ENCODE measurements at places on chromosomes 2 and 18.

GRCh38 chr18:65363911-65364632 lies 386.7 kb upstream of the CDH7 start:
- no peak for DNase-seq

GRCh38 chr2:57527685-57528084 lies 518.9 kb upstream of the VRK2 start:
- DNase-seq = no peak

DNA sequence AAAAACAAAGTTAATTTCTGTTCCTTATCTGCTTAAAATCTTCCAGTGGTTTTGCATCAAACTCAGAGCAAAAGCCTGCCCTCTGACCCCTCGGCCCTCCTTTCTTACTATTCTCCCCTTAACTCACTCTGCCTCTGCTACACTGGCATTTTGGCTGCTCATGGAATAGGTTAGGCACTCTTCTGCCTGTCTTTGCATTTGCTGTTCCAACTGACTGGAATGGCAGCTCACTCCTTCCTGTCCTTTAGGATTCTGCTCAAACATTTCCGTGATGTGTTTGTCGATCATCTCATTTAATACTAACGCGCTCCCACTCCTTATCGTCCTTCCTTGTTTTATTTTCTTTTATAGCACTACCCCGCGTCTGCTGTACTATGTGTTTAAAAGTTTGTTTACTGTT lies 815 bp downstream of the CEBPZ start:
- no peak for DNase-seq

DNA sequence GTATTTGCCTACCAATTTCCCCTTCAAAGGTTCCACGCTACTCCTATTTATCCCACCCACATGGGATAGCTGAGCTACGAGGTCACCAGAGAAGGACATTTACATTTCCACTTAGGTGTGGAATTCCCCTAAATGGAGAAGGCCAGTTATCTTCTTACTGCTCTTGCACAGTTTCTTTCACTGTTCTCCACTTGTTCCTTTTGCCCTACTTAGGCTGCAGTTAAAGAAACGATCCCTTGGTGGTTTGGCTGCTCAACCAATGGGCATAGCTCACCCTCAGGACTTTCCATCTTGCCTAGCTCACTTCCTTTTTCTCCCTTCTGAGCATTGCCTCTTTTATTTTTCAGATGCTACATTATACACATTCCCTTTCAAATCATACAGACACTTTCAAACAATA lies 11.2 kb upstream of the NABP1 start:
- no peak for DNase-seq

DNA sequence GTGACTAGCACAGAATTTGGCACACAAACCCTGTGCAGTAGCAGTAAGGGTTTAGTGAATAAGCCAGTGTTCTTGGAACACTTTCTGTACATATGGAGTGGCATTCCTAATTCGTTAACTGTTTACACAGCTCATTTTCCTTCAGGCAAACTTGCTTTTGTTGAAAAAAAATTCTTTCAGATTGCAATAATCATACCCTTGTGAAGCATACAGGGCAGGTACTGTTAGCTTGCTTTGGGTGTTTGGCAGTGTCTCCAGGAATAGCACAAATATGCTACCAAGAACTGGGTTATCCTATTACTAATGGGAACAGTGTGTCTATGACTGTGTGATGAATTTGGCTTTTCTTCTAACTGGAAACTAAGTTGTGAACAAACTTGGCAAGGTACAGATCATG lies 33.4 kb downstream of the UGP2 start:
- no peak for DNase-seq

DNA sequence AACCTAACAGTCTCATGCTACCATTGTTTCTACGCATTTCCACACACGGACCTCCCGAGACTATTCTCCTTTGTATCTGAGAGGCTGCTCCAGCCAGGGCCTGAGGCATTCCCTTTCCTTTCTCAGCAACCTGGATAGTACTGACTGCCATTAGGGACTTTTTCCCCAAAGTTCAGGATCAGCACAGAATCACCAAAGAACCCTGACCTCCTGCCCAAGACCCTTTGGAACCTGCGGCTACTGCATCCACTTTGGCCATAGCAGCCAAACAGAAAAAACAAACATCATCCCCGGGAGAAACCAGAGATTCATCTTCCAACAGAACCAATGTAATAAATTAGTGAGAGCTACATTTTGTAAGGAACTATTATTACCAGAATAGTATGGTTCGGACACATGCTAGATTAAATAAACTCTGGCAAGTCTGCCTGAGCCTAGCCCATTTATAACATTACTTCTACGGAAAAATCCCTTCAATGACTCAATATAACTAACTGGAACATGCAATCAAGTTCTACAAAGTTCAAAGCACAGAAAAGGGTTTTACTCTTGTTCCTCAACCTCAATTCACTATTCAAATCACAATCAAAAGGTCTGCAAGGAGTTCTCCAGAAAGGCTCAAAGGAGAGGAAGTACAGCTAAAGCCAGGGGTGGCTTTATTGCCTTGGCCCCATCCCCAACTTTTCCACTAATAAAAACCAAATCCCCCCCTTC lies 51.8 kb downstream of the LPIN2 start:
- DNase-seq = no peak

DNA sequence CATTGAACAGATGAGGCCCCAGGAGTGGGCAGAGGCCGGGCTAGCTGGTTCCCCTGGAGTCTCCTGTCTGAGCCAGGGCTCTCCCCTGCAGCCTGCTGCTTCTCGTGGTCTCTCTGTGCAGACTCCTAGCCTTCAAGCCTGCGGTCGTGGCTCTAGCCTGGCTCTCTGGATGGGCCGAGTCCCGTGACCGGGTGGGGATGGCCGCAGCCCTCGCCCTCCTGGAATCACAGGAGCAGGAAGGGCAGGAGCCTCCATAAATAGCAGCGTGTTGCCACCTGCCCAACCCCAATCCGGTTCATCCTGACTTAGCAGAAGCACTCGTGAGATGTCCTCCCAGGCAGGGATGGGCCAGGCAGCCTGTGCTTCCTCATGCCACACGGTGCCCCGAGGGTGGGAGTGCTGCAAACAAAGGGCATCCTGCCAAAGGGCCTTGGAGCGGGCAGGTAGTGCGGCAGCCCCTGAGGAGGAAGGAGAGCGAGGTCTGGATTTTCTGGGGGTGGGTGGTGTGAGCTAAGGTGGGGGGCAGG lies 43.9 kb downstream of the FOSL2 start:
- no peak for DNase-seq

DNA sequence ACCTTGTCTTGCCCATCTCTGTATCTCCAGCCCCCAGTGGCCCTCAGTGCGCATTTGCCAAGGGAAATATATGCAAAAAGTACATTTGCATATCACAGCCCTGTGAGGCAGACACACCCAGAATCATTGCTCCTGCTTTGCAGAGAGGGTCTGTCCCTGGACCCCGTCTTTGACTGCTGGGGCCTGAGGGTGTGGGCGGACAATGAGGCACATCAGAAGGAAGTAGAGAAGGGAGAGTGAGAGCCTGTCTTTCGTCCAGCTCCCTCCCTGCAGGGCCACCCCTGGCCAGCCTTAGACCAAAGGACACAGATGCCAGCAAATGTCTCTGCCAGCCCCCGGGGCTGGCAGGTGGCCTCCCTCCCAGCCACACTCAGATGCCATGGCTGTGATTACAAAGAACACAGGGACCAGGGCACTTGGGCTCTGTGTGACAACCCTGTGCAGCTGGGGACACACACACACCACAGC lies 516.2 kb upstream of the MYT1L start:
- no peak for DNase-seq

DNA sequence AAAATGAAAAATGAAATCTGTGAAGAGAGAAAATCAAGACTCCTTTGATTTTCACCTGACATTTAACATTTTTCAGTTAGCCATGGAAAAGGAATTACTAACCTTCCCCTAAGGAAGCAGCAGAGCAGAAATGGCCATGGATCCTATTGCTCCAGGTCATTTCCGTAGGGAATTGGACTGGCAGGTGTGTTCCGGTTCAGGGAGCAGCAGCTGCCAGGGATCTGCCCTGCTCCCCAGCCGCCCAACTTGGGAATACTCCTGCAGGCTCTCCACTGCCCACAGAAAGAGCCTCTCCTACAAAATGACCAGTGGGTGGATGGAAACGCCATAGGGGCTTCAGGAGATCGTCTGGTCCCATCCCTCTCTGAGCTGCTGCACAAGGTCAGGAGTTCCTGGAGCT lies 86.0 kb upstream of the MAPK4 start:
- DNase-seq = no peak

- no peak for DNase-seq
Observed at GRCh38 chr2:174888646-174889271, 116.4 kb downstream of the CHN1 start.

- no peak for DNase-seq
Observed at GRCh38 chr2:224310943-224311625, 90.8 kb downstream of the FAM124B start.

DNA sequence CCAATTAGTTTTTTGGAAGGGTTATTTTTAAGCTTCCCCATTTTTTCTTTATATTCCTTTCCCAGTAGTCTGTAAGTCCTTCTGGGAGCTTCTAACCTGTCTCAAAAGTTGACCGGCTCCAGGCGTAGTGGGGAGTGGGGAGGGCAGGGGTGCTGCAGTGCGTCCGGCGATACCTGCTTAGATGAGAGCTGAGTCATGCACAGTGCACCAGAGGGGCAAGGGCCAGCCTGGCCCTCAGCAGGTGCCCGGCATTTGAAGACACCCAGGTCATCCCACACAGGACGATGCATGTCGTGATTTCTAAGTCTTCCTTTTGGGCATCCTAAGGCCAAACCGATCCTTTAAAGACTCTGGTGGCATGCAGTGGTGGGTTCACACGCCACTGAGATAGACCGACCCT lies 73.4 kb downstream of the TPO start:
- DNase-seq = no peak

DNA sequence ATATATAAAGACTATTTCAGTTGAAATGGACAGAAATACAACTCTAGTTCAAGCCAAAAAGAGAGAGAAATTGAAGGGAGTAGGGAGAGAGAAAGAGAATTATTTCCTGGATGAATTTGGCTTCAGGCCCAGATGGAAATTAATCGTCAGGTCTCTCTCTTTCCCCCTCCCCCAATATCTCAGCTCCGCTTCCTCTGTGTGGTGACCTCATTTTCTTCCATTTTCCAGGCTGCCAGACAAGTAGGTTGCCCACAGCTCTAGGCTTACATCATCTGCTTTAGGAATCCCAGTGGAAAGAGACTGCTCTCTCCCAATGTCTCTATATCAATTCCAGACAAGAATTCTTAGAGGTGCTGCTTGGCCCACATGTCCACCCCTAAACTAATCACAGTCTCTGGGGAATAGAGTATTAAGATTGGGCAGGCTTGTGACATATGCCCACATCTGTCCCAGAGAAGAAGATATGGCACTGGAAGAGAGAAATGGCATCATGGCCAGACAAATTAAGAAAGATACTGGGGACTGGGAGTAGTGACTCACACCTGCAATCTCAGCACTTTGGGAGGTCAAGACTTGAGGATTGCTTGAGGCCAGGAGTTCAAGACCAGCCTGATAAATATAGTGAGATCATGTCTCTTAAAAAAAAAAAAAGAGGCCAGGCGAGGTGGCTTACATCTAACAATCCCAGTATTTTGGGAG lies 37.2 kb upstream of the CFAP36 start:
- no peak for DNase-seq

GRCh38 chr2:224930124-224930523 lies 112.1 kb downstream of the DOCK10 start:
- DNase-seq = no peak

DNA sequence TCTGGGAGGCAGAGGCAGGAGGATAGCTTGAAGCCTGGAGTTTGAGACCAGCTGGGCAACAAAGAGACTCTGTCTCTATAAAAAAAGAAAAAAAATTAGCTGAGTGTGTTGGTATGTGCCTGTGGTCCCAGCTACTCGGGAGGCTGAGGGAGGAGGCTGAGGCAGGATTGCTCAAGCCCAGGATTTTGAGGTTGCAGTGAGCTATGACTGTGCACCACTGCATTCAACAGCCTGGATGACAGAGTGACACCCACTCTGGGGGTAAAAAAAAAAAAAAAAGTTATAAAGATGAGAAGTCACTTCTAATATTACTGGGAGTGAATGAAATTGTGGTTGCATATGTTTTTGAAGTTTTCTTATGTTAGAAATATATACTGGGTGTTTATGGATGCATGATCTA lies 71.6 kb downstream of the C2orf74 start:
- no peak for DNase-seq

- no peak for DNase-seq
Observed at GRCh38 chr2:47541848-47542450, 139.0 kb downstream of the MSH2 start.

- DNase-seq = no peak
Observed at GRCh38 chr18:10057401-10057893, 143.6 kb downstream of the VAPA start.

- no peak for DNase-seq
Observed at GRCh38 chr2:191854382-191855372, 7.8 kb upstream of the CAVIN2 start.

- DNase-seq = no peak
Observed at GRCh38 chr18:36578871-36579710, 249.7 kb downstream of the TPGS2 start.

- no peak for DNase-seq
Observed at GRCh38 chr2:22890132-22890531, 494.8 kb upstream of the KLHL29 start.

- DNase-seq = no peak
Observed at GRCh38 chr2:142937347-142937746, 59.9 kb downstream of the KYNU start.

DNA sequence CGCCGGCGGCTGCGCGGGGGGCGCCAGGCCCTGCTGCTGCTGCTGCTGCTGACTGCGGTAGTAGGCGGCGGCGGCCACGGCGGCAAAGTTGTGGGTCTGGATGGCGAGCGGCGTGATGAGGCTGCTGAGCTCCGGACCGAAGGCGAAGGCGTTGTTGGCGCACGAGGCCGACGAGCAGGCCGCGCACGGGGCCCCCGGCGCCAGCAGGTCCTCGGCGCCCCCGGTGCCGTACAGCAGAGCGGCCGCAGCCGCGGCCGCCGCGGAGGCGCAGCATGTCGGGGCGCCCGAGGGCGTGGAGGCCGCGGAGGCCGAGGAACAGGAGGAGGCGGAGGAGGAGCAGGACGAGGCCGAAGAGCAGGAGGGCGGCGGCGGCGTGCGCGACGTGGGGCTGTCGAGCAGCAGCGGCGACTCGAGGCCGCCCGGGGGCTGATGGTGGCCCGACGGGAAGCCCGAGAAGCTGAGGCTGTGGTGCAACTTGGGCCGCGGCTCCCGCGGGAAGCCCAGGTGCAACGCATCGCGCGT lies 1.8 kb downstream of the ZFP36L2 start:
- no peak for DNase-seq

- DNase-seq = no peak
Observed at GRCh38 chr2:203732092-203732952, 25.9 kb downstream of the CD28 start.

DNA sequence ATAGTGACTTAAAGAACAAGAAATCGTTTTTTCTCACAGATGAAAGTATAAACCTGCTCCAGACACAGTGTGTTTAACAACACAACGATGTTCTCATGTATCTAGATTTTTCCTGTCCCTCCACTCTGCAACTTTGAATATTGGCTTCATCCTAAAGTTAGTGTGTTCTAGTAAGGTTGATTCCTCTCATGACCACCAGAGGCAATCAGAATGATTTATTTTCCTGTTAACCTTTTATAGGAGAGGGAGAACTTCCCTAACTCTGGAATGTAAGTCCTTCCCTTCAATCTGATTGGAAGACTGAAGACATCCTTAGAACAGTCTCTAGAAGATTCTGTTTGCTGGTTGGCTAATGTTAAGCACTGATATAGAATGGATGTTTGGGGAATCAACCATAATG lies 41.0 kb upstream of the TAF4B start:
- DNase-seq = no peak

- DNase-seq = no peak
Observed at GRCh38 chr2:175930504-175930903, 71.6 kb downstream of the LNPK start.

- peak; percentile 44 for DNase-seq
Observed at GRCh38 chr18:24075767-24076597, 61.4 kb downstream of the TTC39C start.

Data from activated CD8-positive, alpha-beta memory T cell treated with anti-CD3 and anti-CD28 coated beads for 4 hours (primary cell).